T-helper 22 cell (primary cell): ENCODE measurements at places on chromosomes 4 and X.

DNA sequence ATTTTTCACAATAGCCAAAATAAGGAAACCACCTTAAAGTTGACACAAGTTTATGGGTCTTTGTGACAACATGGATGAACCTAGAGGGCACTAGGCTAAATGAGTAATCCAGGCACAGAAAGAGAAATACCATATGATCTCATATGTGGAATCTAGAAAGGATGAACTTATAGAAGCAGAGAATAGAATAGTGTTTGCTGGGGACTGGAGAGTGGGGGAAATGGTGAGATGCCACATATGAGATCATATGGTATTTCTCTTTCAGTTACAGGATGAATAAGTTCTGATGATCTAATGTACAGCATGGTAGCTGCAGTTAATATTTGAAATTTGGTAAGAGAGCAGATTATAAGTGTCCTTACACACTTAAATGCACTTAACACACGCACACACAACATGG lies 35.9 kb downstream of the F8A2 start:
- no peak for DNase-seq

GRCh38 chrX:17878028-17878670 lies 17.1 kb upstream of the RAI2 start:
- DNase-seq, result no peak

GRCh38 chr4:53189011-53189410 lies 176.8 kb downstream of the SCFD2 start:
- DNase-seq, result no peak

GRCh38 chr4:7510538-7510937 lies 75.8 kb upstream of the PSAPL1 start:
- DNase-seq, result no peak

DNA sequence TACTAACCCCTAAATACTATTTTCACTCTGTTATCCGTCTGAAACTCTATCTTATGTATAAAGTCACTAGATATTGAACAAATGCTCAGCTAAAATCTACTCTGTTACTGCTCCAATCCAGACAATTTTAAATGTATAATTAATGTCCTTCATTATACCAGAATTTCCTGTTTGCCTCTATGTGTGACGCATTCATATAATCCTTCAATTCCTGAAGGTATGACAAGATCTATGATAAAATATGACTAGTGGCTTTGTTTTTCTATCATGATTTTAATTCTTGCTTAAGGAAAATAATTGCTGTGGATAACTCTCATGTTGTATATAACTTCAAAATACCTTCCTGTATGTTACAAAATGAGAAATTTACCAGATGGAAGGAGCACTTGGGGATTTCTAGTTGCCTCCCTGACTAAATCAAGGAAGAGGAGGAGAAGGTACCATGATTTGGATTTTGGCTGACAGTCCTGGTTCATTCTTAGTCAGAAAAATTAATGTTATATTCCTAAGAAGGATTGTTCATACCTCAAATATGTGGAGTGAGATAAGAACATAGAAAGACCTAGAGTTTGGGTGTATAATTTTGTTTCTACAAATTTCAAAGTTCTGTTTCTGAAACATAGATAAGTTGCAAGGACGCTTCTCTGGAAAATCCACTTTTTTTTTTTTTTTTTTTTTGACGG lies 4.9 kb downstream of the CXCL6 start:
- DNase-seq, result no peak

- DNase-seq, result no peak
These were observed 28.0 kb downstream of the MFSD8 start for GRCh38 chr4:127936974-127937373.
